RKO (cell line): ENCODE measurements at places on chromosomes 4 and X.

DNA sequence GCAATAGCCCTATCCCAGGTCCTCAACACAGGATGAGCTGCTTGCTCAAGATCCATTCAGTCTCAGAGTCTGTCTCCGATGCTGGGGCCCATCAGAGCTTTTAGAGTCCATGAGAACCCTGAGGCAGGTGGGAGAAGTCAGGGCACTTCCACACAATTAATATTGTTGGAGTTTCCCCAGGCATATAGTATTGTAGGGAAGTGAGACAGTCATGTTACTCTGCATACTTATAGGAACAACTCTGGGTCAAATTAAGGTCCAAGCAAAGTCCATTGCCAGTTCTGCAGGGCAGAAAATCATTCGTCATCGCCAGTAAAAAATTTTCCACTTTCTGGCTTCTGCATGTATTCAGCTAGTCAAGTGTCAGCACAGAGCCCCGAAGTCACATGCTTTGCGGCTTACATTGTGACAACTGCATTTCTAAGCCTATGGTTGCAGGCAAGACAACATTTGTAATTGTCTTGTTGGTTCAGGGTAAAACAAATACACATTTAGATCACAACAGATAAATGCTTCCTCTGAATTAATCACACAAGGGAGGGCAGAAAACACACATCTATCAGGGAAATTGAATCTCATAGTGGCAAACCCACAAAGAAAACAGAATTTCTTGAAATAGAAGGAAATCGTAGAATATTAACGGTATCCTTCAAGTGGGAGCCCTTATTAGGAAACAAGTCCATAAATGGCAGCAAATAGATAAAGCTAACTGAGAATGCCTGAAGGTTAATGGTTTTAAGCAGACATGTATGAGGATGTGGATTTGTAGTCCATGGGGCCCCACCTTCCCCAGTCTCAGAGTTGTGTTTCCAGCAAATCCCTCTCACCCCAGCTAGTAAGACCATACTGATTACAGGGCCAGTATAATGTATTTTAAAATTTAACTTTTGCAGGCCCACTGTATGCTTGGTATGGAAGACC is 412.1 kb upstream of the RASGEF1B start:
- DNase-seq, result no peak

- no peak for DNase-seq
These were observed 6.2 kb downstream of the NR0B1 start for GRCh38 chrX:30302956-30303355.

DNA sequence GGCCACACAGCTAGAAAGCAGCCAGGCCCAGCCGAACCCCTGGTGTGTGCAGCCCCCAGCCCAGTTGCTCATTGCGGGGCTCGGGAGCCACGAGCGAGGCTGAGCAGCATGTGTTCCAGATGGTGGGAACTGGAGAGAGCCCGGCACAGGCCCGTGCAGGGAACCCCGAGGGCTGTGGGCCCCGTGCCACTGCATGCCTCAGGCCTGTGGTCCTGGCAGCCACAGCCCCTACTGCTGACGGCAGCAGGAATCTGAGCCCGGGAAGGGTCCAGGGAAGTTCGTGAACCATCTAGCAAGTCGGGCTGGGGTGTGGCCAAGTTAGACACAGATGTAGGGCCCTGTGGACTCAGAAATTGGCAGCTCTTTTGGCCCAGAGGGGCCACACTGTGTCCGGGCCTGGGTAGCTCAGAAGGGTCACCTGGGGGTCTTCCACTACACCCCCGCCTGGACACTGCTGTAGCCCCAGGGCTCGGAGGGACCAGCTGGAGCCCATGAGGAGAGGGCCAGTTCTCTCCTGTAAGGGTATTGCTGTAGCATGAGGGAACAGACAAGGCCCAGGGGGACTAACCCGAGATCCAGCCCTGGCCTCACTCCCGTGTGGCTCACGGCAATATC is 12.1 kb downstream of the HTRA3 start:
- DNase-seq, result no peak

DNA sequence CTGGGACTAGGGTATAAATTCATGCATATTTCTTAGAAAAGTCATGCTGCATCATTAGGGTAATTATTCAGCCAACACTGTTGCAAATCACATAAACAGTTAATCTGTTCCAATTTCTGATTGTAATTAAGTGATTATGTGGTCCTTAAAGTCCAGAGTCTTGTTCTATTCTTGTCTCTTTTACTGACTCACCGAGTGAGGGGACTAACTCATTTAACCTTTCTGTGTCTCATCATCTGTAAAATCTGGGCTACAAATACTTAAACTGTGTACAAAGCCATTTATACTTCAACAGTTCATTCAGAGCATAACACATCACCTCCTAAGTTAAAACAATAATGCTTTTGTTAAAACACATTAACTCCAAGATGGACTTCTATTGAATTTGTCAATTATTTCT is 65.4 kb upstream of the KLHL13 start:
- DNase-seq, result no peak
